NCI-H1436 treated with DMSO at 0.1 percent for 48 hours (cell line): ENCODE measurements at places on chromosomes 16 and 17.

- DNase-seq = no peak
These were observed 122.6 kb downstream of the USP22 start for GRCh38 chr17:20920095-20920814.

DNA sequence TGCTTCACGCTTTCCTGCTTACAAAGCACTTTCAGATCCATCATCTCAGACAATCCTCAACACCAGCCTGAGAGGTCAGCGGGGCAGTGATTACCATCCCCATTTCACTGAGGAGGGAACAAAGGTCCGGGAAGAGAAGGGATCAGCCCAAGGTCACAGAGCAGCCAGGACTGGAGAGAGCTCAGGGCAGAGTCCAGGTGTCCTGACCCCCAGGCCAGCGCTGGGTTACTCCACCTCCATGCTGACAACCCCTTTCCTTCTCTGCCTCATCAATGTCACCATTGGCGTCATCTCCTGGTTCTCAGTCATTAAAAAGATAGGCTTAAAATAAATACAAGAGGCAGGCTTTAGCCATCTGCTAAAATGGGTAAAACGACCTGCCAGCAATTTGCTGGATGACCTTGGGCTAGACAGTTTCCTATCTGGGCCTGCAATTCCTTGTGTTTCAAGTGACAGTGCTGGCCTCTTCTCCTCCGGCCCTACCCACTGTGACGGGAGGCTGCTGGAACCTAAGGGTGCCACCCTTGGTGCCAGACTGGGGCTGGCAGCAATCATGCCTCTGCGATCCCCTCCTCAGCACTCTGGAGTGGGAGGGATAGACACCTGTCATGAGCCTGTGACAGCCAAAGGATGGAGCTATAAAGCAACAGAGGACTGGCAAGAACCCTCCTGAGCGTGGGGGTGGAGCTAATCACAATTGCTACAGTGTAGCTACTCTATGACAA is 79.5 kb upstream of the CCL1 start:
- DNase-seq = no peak

DNA sequence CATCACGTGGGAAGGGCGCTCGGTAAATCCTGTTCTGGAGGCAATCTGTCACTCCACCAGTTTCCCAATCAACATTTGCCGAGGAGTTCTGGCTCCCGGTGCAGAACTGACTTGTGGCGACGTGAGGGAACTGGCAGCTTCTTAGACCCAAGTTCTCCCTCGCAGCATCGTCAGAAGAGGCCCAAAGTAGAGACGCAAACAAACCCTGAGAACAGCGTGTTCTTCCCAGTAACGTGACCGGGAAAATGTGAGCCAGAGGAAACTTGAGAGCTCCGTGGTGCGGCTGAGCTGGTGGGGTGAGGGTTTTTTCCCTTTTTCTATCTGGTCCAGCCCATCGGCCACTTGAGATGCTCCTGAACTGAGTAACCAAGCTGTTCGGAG is 158.9 kb upstream of the CACNG5 start:
- DNase-seq = no peak

GRCh38 chr16:48613061-48613957 is 3.3 kb upstream of the N4BP1 start:
- DNase-seq = no peak

DNA sequence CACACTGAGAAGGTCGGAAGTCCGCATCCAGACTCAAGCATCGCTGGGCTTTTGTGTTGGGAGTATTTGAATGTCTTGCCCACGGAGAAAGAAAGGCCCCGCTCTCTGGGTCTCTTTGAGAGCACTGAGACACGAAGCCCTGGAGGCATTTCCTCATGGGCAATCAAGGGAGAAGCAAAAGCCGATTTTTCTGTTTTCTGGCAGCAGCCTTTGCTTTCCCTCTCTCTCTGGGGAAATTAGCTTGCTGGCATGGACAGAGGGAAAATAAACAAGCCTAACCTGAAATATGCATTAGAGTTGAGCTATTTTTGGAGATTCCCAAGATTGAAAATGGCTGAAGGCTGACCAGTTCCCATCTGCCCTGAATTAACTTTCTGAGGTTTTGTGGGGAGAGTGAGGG is 238.7 kb downstream of the HAPSTR1 start:
- DNase-seq = no peak

- no peak for DNase-seq
These were observed 55.4 kb upstream of the SLC25A19 start for GRCh38 chr17:75344666-75345065.

DNA sequence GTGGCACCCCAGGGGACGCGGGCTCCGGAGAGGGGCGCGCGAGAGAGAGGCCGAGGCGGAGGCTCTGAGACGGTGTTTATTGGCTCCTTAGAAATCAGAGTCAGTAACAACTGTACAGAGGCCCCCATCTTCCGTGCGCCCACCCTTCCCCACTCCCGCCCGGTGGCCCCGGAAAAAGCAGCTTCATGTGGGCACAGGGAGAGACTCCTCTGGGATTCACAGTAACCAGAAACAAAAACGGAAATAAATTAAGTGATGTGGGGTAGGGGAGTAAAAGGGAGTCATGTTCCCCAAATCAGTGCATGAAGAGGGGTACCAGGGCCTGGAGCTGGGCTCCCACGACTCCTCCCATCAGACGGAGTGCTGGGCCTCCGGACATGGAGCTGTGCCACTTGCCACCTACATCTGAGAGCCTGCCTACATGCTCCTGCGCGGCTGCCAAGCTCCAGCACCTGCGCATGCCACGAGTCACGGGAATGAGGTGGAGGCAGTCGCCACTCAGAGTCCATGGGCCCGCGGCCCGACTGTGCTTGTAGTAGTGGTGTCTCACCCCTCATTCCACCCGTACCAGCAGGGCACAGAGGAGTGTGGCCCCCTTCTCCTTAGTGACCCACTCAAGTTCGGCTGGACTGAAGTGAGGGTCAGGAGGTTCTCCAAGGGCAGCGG is 543 bp upstream of the GPS2 start:
- DNase-seq = no peak

DNA sequence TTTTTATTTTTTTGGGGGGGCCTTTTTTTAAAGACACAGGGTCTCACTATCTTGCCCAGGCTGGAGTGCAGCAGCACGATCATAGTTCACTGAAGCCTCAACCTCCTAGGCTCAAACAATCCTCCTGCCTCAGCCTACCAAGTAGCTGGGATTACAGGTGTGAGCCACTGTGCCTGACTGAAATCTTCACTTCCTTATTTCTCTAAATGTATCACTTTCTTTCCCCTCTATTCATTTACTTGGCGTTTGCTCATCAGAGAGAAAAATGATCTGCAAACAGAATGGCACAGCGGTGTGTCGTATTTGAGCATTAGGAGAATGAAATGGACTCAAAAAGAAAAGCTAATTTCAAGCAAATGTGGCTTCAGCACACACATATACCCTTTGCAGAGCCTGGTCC is 44.3 kb upstream of the CDH5 start:
- no peak for DNase-seq

- DNase-seq = no peak
These were observed 10.3 kb downstream of the KCTD13 start for GRCh38 chr16:29915590-29916247.

- no peak for DNase-seq
These were observed 919 bp downstream of the N4BP1 start for GRCh38 chr16:48608871-48609651.

- DNase-seq = no peak
These were observed 48.9 kb upstream of the MRPS23 start for GRCh38 chr17:57898487-57899311.

DNA sequence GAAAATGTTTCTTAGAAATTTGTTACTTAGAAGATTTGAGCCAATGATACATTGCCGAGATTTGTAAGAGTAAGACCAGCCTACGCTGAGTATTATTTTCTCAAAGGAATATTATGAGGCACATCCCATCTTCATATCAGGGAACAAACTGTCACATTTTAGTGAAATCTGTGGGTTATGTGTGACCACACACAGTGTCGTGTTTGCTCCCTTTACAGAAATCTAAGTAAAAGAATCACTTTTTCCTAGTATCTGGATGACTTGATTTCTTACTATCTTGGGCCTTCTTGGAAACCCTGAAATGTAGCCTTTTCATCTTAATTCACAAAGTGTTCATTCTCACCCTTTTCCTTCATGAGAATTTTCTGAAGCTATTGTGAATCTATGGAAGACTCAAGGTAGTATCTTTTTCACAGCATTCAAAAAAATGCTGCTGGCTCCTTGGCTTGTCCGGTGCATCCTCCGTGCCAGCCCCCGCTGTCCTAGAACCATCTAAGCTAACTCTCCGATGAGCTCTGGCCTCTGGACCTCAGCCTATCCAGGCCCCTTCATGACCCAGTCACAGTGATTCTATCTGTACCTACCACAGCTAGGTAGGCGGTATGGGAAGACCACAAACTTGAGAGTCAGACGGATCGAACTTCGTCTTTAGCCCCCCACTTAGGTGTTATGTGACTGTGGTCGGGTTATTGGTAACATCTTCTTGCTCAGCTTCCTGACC is 524.3 kb downstream of the MAF start:
- no peak for DNase-seq

DNA sequence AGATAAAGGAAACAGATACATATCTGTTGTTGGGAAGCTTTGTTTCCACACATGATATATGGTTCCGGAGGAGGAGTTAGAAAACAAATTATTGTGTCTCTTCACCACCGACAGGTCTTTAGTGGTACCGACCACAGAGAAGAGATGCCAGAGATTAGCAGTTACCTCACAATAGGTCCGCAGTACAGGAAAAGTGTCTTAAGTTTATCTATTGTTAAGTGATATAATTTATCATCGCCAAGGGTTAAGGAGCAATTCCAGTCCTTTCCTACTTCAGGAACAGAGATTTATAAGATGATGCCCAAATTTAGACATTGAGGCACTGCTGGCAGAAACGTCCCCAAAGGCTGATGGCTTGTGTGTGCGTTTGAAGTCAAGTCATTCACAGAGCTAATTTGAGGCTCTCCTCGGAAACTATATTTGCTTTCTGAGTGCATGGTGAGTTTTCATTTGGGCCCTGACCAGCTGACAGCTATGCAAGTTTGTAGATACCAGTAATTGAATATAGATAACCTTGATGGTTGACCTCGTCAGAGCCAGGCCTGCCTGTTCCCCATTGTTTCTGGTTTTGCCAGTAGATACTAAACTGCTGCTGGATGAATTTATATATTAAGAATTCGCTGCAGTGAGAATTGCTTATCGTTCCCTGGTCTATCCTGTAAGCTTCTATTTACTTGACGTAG is 196.4 kb upstream of the IRX3 start:
- DNase-seq = no peak

DNA sequence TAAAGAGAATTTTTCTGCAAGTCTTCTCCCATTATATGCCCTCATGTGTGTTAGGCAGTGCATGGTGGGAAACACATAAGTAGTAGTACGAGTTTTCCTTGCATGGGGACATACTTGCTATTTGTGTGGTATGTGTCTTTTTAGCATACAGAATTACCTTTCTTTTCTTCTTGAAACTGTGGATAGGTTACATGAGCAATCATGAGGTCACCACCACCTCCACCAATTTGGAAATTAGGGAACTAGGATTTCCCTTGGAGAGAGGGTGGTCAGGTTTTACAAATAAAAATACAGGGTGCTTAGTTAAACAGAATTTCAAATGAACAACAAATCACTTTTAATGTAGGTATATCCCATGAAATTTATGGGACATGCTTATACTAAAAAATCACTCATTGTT is 16.3 kb upstream of the AMZ2 start:
- no peak for DNase-seq

DNA sequence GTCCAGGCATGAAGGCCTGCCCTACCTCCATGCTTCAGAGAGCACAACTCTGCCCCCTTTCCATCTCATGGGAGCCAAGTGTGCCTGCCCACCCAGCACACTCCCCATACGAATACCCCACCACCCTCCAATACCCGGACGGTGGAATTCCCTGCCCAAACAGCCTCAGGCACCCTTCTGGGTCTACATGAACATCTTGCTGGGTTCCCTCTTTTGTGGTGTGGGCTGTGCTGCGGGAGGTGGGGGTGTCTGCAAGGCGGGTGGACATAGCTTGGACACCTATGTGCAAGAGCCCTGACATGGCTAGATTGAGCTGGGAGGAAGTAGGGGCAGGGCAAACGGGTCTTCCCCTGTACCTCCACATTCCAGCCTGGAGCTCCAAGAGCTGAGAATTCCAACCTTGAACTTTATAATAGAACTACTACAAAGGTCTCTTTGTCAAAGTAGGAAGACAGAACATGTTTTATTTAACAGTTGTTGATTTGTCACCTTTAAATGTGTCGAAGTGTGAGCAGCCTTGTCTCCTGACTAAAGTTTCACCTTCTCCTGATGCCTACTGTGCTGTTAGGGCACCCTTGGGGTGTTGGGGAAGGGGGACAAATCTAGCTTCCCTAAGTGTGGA is 9.1 kb downstream of the SLC6A2 start:
- no peak for DNase-seq

- no peak for DNase-seq
These were observed 15.0 kb downstream of the CD300E start for GRCh38 chr17:74608511-74608910.

- DNase-seq = no peak
These were observed 8.1 kb upstream of the MT1E start for GRCh38 chr16:56617212-56618085.

DNA sequence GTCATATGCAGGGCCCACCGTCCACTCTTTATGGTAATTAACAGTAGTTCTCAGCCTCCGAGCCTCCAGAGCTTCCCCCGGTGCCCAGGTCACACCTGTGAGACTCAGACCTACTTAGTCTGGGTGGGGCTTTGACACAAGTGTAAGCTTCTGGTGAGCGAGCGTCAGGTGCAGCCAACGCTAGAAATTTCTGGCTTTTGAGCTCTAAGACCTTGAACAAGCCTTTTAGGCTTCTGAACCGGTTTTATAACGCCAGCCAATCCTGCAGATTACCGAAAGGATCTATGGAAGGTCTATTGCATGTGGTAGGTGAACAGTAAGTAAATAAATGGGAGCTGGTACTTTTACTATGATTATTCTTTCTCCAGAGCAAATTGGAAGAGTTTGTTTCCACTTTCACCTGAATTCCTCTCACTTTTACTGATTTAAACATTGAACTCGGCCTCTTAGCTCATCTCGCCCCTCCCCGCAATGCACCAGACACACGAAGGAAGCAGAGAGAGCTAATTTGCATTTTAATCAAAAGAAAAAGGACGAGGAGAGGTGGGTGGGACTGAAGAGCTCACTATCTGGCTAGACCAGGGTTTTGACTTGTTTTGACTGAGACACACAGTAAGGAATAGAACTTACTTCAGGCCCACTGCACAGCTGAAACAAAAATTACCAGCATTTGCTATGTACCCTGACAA is 47.1 kb downstream of the ABAT start:
- peak; percentile 32 for DNase-seq

DNA sequence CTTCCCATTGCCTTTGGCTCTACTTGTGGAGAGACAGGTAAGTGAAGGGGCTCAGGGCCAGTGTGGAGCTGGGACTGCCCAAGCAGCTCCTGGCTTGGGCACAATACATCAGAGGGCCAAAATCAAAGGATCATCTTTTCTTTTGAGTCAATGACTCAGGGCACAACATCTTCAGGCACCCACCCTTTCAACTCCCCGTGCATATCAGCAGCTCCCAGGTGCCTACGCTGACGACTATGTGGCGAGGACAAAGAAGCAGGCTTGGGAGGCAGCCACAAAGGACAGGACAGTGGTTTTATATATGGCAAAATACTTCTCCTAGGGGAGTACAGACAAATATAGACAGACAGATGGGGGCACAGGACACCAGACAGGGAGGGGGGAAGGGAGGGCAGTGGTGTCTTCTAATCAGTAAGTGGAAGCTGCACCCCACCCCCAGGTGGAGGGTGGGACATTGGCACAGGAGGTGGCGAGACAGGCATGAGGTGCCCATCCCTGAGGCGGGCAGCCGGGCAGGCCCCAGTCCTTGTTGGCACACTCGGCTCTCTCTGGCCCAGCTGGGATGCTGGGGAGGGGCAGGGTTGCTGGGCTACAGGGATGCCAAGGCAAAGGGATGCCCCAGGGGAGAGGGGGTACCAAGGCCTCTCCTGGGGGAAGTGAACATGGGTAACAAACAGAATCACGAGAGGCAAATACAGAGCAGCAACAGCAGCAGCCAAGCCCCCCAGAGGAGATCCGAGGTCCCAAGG is 7.7 kb upstream of the ARL5C start:
- no peak for DNase-seq
